Right ventricle myocardium inferior (tissue), 1 donor: ENCODE measurements at places on chromosomes 1 and 21.

DNA sequence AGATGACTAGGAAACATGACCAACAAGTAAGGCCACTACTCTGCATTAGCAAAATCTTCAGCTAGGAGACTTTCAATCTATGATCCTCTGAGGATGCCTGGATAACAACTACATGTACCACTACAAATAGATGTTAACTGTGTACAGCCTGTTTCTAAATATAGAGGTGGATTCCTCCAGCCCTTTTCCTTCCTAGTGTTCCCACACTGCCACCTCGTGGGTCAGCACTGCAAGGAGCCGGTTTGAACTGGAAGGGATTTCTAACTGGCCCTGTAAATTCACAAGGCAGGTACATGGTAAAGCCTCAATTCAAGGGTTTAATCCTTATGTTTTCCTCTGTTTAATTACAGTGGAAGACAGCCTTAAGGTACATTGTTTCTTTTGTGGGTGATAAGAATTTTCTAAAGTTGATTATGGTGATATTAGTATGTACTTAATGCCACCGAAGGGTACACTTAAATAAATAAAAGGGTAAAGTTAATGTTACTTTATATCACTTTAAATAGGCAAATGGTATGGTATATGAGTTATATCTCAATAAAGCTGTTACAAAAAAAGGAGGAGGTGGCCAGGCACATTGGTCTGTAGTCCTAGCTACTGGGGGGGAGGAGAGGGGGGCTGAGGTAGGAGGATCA is 14.4 kb downstream of the SMYD3 start:
- DNase-seq: no peak

DNA sequence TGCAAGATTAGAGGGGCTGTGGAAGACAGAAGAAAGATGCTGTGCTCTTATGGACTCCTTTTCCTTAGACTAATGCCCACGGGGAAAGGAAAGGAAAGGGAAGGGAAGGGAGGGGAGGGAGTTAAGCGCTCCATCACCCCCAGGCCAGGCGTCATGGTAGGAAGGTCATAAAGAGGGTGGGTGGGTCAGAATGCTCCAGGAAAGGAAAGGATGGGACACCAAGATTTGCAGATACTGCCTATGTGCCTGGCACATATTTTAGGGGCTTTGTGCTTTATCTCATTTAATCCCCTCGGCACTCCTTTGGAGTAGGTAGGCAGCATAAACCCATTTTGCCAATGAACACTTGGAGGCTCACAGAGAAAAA is 41.4 kb downstream of the MAB21L3 start:
- DNase-seq: no peak

DNA sequence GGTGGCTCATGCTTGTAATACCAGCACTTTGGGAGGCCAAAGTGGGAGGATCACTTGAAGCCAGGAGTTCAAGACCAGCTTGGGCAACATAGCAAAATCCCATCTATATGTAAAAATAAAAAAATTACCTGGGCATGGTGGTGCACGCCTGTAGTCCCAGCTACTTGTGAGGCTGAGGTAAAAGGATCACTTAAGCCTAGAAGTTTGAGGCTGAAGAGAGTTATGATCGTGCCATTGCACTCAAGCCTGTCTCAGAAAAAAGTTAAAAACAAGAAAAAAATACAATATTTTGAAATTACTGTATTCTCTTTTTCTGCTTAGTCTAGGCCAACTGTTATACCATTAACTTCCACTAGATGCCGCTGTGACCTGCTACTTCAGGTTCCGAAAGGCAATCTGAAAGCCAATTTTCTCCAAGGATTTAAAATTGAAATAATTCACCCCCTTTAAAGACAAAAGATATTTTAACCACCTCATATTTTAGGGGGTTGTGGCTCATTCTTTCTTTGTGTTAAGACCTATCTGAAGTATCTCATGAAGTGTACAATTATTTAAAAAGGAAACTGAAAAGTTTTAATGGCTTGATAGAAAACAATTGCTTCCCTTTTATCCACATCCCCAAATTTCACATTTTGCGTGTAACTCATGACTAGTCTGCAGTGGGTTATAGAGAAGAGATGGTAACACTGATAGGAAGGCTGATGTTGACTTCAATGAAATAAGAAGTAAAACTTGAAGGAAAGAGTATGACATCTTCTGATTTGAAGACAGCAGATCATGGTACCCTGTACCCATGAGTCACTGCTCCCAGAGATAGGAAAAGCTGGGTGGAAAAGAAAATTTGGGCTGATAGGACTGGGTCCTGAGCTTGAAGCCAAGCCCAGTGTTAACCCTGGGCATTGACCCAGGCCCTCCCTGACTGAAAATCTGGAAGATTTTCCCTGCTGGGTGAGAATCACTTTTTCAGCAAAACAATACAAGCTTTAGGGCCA is 24.4 kb upstream of the CLDN14 start:
- DNase-seq: no peak

GRCh38 chr1:175034775-175035174 is 11.6 kb upstream of the MRPS14 start:
- DNase-seq: no peak

- DNase-seq: no peak
These were observed 4.4 kb upstream of the HMGN1 start for GRCh38 chr21:39353295-39353694.

DNA sequence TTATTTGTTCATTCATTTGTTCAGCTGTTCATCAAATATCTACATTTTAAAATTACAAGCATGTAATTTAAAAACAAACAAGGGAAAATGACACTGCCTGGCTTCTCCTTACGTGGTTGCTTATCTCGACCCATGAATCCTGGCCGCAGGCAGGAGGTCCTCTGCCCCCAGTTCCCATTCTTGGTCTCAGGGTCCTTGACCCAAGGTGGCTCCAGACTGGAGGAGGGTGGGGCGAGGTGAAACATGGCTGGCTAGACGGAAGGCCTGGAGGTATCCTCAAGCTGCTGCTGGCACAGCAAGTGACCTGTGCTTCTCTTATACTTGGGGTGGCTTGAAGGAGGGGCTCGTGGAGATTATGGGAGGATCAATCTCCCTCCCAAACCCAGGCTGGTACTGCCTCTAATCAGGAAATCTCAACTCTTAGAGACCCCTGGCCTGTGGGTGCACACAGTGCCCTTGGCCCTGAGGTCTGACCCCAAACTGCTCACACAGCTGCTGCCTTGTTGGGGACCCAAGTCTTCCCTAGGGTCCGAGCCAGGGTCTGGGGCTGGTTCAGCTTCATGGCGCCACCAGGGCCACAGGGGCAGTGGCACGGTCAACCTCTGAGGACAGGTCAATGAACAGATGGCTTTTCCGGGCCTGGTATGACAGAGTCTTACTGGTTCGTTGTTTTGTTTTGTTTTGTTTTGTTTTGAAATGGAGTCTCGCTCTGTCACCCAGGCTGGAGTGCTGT is 63.7 kb downstream of the SCCPDH start:
- DNase-seq: no peak

GRCh38 chr1:200874694-200875093 is 1.9 kb downstream of the GPR25 start:
- no peak for DNase-seq

GRCh38 chr1:203629507-203630082 is 3.0 kb downstream of the ATP2B4 start:
- DNase-seq: peak; percentile 90

DNA sequence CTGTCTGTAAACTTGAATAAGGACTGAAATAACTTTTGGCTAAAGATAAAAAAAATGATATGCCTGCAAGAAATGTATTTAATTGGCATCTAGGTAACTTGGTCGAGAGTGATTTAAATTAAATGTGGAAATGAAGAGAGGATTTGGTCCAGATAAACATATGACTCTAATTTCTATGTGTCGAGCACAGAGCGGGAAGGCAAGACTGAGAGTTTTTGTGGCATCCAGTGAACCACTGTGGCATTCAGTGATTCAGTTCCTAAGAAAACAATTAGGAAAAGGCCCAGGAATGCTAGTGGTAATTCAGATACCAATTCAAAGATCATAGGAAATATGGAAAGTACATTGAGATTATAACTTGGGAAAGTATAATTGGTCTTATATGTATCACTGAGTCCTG is 39.6 kb downstream of the PDE4B start:
- DNase-seq: no peak

GRCh38 chr1:193406901-193407300 is 220.5 kb upstream of the B3GALT2 start:
- no peak for DNase-seq
